ENCODE measurements at places on chromosomes 1 and 21.

GRCh38 chr1:245990315-245991022 is 516.6 kb downstream of the SMYD3 start:
- no peak for DNase-seq

- DNase-seq = no peak
These were observed 379.8 kb downstream of the SIPA1L2 start for GRCh38 chr1:232249861-232250777.

- DNase-seq = no peak
These were observed 11.0 kb downstream of the RUNX3 start for GRCh38 chr1:24918995-24919605.

DNA sequence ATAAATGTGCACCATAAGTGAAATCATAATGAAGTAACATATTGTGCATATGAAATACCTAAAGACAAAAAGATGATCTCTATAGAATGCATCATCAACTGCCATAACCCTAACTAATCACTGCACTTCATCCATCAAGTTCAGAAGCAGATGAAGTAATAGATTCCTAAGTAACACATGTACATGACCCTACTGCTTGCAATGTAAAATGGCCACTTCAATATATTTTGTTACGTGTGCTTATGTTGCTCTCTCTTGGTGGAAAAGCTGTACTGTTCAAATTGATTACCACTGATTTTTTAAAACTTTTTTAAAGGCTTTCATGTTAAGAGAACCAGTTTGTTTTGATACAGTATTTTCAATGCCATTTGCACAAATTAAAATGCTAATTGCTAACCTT is 141.8 kb downstream of the TTLL7 start:
- peak; percentile 23 for DNase-seq

GRCh38 chr1:38889589-38889988 is 8.2 kb upstream of the GJA9 start:
- no peak for DNase-seq

- no peak for DNase-seq
These were observed 165.0 kb downstream of the RHOU start for GRCh38 chr1:228900099-228900885.

GRCh38 chr1:186559601-186560116 is 98.7 kb upstream of the PDC start:
- peak; percentile 80 for DNase-seq

DNA sequence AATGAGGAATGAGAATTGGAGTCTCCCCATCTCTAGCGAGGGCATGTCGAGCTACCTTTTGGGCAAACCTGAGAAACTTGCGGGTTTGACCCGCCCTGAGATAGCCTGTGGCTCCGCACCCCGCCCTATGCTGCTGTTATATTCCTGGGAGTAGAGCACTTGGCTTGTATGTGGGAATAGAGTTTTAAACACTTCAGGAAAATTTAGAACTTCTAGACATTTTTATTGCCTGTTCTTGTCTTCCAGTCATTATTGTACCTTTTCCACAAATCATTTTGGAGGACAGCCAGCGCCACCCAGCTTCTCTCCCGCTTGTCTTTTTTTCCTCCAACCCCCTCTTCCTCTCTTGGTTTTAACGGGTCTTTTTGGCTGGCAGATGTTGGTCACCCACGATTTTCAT is 738 bp downstream of the GNPAT start:
- peak; percentile 29 for DNase-seq

DNA sequence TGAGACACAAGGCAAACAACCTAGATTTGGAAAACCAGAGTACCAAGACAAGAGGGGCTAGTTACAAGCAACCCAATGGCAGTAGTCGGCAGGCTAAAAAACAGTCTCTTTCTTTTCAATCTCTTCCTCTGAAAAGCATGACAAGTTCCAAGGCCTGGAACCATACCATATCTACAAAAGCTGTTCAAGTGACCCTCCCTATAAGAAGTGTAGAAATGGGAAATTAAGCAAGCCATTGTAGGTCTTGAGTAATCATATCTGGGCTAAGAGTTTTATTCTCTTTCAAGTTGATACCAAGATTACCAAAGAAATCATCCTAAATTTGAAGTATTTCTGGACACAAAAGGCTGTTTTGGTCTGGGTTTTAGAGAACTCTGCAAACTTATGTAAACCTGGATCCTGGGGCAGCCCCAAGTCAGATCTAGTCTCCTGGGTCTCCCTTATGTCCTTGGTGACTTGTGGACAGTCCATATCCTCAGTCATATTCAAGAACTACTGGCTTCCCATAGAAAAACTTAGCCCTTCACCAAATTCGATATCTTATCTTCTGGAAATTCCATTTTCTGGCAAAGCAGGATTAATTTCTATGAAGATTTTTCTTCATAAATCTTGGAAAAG is 24.7 kb downstream of the FMO3 start:
- DNase-seq = no peak

- no peak for DNase-seq
These were observed 1.1 kb downstream of the FALEC start for GRCh38 chr1:150516616-150517015.

GRCh38 chr1:225770561-225771248 is 6.9 kb upstream of the SRP9 start:
- no peak for DNase-seq

DNA sequence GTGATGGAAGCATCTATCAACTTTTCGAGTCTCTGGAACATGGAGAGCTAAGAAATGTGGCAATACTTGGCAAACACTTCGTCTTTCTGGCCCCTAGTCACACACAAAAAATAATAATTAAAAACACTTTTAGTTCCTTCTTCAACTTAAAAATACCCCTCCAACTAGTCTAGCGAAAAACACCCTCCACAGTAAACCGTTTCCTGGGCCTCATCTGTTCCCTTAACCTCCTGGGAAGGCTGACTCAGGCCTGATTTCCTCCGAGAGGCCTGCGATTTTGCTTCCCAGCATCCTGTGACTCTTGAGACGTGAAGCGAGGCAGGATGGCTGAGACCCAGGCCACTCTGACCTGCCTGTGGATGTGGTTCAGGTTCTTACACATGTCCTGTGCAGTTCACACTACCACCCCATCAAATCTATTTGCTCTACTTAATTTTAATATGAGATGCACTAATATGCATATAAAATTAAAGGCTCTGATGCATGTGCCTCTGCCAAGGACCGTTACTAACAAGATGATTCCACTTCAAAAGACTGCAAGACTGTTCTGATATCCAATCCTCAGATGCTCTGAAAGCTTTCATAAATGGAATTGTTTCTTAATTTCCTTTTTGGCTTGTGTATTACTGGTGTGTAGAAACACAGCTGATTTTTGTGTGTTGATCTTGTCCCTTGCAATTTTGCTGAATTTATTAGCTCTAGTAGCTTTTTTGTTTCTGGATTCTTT is 3.5 kb downstream of the NAV1 start:
- DNase-seq = peak; percentile 83

GRCh38 chr1:5976231-5976630 is 16.0 kb downstream of the NPHP4 start:
- DNase-seq = no peak

- no peak for DNase-seq
These were observed 118.3 kb downstream of the TIAM1 start for GRCh38 chr21:31225713-31226112.

GRCh38 chr1:217892750-217893149 is 261.6 kb downstream of the SPATA17 start:
- DNase-seq = peak; percentile 21

GRCh38 chr1:21706151-21706835 is 37.1 kb upstream of the RAP1GAP start:
- DNase-seq = no peak

- DNase-seq = no peak
These were observed 187.0 kb upstream of the ETV3 start for GRCh38 chr1:157325220-157325619.

GRCh38 chr1:20993716-20994575 is 182.8 kb downstream of the EIF4G3 start:
- DNase-seq = no peak

GRCh38 chr21:29190923-29191331 is 60.5 kb downstream of the MAP3K7CL start:
- DNase-seq = peak; percentile 50

- no peak for DNase-seq
These were observed 55.7 kb downstream of the MRPL39 start for GRCh38 chr21:25551569-25551968.

DNA sequence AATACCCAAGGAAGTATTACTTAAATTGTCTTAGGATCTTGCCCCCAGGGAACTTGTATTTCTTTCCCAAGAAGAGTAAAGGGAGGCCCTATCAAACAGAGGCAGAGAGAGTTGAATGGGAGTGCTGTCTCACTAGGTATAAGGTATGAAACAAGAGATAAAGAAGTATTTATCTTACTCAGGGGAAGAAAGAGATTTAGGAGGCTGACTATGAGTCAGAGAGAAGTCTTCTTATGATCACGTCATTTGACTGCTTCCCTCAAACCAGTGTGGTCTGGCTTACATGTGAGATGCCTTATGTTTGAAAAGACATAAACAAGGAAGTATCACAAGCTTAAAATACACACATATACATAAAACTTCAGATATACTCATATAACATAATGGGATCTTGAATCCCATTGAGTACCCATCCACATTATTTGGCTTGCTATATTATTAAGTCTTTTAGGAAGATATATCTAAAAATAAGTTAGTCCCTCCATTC is 29.6 kb downstream of the DUSP10 start:
- DNase-seq = peak; percentile 80

- DNase-seq = no peak
These were observed 17.2 kb downstream of the MTHFR start for GRCh38 chr1:11788549-11789053.

- DNase-seq = no peak
These were observed 211.1 kb downstream of the ST6GALNAC3 start for GRCh38 chr1:76285578-76286135.

DNA sequence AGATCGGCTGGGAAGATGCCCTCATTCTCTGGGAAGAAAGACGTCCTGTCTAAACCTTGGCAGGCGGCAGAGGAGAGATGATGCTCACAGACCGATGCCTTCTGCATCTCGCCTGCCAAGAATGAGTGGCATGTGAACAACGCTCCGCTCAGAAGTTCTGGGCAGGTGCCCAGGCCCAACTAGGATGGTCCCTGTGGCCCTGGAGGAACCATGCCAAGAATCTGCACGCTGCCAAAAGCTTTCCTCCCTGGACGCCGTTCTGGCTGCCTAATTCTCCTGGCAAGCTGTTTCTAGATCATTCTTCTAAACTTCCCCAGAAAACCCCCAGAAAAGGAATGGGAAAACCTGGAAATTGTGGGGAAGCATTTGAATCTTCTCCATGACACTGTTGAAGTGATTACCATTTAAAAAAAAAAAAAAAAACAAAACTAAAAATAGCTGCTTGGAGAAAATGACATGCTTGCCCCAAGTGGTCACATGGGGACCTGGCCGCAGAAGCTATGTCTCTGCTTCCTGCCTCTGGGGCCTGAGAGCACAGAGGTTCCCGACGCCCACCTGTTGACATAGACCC is 440.9 kb downstream of the PRDM2 start:
- DNase-seq = no peak

- peak; percentile 97 for DNase-seq
These were observed at the start of gene MCL1 for GRCh38 chr1:150579110-150579944. TSS of gene MCL1 (minus strand) at chr1:150579610. CDS start at chr1:150579530, 80 bp downstream.

- DNase-seq = peak; percentile 54
These were observed 22.1 kb downstream of the NEK2 start for GRCh38 chr1:211653293-211653692.

GRCh38 chr1:221815660-221816059 is 73.8 kb upstream of the DUSP10 start:
- DNase-seq = no peak

DNA sequence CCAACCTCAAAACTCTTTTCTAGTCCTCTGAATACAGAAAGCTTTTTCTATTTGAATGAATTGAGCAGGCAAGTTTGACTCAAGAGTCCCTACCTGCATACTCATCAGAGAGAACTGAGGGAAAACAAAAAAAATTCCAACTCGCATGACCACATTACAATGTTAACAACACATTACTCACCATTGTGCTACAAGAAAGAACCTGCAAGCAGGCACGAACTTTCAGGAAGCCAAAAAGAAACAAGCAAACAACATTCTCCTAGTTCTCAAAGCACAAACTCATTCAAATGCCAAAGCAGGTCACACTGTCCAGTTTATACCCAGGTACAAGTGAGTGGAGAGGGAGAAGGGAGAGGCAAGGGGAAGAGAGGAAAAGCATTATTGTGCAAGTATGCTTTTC is 14.6 kb downstream of the OTUD7B start:
- peak; percentile 62 for DNase-seq

- peak; percentile 28 for DNase-seq
These were observed at the start of gene HUNK for GRCh38 chr21:31872452-31873274. TSS of gene HUNK (plus strand) at chr21:31873020. CDS start at chr21:31873675, 655 bp downstream.

DNA sequence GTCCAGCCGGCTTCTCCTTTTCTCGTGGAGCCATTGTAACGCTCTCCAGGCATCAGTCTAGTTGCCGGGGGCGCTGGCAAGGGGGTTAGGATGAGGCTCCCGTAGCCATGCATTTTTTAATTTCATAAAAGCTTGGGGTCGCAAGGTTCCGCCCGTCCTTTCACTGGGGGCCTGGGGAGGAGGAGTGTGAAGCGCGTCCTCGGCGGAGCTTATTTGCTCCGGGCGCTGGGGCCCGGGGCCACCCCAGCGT is 1.6 kb downstream of the ADGRL2 start:
- DNase-seq = no peak

- no peak for DNase-seq
These were observed 28.7 kb upstream of the SLC2A5 start for GRCh38 chr1:9097947-9098705.

- no peak for DNase-seq
These were observed 169.4 kb downstream of the GALNT2 start for GRCh38 chr1:230236301-230237008.

DNA sequence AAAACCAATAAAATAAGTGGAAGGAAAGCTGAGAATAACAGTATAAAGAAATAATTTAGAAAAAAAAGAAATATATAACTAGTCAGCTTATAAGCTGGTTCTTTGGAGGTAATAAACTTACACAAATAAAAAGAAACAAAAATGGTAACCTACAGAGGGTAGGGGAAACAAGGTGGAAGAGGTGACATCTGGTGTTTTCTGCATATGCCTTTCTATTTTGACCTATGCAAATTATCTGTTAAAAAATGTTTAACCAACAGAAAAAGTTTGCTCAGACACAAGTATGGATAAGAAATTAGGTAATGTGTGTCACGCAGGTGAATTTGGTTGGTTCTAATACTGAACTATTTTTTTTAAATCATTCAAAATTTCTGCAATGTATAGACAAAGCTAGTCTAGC is 53.6 kb upstream of the DMRTA2 start:
- DNase-seq = no peak

GRCh38 chr1:162302306-162303003 is 74.2 kb downstream of the SPATA46 start:
- DNase-seq = no peak

GRCh38 chr1:19251305-19252196 is at the start of the genes EMC1 and MRTO4:
TSS of gene EMC1 (minus strand) at chr1:19251524. CDS start at chr1:19251509, 15 bp downstream.
TSS of gene MRTO4 (plus strand) at chr1:19251805. CDS start at chr1:19251836, 31 bp downstream.
- DNase-seq = peak; percentile 88

DNA sequence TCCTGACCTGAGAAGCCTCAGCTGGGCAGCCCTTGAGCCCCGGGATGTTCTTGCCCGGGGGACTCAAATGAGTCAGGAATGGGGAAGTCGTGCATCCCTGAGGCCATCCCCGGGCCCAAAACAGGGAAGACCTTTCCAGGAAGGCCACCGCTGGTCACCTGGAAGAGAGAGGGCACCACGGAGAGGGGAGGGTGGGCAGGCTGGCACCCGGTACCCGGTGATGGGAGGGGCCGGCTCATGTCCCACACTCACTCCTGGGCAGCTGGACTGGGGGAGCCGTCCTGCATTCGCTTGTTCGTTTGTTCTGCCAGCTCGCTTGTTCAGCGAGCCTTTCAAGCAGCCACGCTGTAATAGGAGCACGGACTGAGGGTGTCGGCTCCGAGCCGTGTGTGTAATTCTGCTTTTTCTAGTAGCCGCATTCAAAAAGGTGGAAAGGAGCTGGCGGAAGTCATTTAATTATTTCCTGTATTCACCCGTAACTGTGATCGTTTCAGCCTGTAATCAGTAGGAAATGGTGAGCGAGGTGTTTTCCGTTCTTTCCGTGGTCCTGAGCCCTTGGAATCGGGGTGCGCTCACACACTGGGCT is 48.4 kb upstream of the CCDC27 start:
- no peak for DNase-seq

Measured in EL (cell line).